Astrocyte of the spinal cord (primary cell): ENCODE measurements at places on chromosomes 1 and 21.

DNA sequence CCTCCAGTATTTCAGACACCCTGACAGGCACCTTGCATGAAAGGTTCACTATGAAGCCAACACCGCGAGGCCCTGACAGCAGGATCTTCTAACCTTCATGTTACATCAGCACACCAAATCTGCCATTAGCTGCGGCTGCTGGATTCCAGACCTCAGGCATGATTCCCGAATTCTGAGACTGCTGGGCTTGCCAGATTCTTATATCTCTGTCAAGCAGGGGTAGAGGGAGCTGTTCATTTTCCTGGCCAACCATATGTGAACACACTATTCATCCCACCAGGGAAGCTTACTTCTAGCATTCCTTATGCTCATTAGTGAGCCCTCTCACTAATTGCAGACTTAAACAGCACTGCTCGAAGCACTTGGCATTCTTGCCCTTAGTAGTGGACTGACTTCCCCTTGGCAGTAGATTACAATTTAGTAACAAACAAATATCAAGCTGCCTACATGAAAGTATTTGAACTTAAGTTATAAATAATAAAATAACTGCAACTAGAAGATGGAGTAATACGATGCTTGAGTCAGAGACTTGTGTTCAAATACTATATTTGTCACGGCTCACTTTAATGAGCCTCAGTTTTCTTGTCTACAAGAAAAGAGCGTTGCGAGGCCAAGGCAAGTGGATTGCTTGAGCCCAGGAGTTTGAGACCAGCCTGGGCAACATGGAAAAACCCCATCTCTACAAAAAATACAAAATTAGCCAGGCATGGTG lies 43.3 kb downstream of the NID1 start:
- DNase-seq: peak; percentile 55

DNA sequence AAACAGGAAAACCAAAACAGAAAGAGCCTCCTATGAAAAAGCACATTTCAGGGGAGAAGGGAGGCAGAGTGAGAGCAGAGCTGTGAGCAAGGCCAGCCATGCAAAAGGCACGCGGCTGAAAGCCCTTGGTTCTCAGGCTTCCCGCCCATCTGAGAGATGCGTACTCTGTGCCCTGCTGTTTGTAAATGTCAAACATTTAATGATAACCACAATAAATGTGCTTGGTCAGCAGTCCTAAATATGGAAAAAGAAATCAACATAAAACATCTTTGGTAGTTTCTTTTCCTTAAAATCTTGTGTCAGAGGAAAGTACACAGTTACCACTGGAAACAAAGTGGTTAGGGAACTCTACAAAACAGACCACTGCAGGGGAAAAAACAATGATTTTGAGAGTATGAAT lies 283.1 kb downstream of the DSCAM start:
- no peak for DNase-seq

DNA sequence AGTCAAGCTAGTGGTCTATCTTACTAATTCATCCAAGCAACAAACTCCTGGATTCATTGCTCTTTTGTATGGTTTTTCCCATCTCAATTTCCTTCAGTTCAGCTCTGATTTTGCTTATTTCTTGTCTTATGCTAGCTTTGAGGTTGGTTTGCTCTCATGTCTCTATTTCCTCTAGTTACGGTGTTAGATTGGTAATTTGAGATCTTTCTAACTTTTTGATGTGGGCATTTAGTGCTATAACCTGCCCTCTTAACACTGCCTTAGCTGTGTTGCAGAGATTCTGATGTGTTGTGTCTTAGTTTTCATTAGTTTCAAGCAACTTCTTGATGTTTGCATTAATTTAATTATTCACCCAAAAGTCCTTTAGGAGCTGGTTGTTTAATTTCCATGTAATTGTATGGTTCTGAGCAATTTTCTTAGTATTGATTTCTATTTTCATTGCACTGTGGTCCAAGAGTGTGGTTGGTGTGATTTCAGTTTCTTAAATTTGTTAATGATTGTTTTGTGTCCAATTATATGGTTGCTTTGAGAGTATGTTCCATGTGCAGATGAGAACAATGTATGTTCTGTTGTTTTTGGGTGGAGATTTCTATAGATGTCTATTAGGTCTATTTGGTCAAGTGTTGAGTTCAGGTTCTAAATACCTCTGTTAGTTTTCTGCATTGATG lies 154.6 kb downstream of the PLPPR5 start:
- DNase-seq: no peak

- peak; percentile 41 for DNase-seq
These were observed 2.3 kb downstream of the RCC2 start for GRCh38 chr1:17437260-17437579.

DNA sequence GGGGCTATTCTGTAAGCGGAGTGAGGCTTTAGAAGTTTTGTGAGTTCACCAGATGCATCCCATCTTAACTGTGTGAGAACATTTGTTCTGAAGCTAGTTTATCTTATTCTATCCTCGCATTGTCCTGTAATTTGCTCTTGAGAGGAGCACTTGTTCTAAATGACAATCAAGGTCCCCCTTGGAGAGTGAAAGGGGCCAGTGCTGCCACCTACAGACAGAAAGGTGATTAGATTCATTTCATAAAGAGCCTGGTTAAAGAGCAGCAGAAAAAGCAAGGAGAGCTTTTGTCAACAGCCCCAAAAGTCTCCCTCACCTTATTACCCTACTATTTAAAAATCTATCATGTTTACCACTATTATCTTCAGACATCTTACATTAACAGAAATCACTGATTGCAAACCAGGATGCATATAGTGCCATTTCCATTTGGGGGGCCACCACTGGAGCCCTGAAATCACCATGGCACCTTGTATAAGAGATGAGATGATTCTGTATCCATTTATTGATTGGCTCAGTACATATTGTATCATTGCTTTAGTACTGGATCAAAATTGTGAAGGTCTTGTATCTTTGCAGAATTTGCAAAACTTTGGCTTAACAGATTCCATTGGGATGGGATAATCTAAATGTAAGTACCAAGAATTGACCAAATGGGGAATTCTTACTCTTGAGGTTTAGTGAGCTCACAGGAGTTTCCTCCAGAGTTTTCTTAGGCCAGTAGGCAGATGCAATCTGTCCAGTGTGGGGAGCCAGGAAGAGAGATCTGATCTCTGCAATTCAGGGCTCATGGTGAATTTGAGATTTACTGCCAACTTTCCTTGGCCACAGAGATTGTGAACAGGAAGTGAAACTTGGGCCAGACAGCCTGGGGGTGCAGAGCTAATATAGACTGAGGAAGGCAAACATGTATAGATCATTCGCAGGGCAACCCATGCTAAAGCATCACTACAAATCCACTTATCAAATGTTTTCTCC lies 64.3 kb upstream of the TRABD2B start:
- peak; percentile 40 for DNase-seq

GRCh38 chr1:206508956-206509355 lies 1.6 kb downstream of the RASSF5 start:
- no peak for DNase-seq

DNA sequence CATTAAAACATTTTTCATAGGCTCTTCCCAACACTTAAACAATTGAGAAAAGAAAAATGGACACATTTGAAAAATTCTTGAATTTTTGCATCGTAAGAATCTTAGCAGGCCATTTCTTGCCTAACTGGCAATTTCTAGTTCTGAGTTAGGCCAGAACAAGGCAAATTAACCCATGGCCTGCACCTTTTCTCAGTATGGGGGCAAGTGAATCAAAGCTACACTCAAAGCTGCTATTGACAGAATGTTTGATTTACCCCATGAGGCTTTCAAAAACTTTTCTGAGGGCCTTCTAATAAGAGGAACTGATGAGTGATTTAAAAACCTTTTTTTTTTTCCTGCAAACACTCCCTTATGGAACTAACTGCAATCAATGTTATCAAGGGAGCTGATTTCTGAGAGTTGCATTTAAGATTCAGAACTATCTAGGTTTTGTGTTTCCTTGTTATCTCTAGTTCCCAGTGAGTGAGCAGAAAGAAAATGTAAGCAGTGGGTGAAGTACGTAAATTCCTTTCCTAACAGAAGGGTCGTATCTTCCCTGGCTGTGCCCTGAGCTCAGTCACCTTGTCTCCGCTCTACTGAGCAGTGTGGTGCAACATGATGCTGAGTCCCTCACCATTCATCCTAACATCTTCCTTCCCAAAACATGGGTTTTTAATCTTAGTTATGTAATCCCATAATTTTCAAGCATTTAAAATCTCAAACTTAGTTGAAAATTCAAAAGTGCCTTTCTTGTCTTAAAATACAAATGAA lies 353.7 kb downstream of the DPYD start:
- no peak for DNase-seq

GRCh38 chr1:119868176-119868575 lies 28.1 kb downstream of the ADAM30 start:
- DNase-seq: no peak

DNA sequence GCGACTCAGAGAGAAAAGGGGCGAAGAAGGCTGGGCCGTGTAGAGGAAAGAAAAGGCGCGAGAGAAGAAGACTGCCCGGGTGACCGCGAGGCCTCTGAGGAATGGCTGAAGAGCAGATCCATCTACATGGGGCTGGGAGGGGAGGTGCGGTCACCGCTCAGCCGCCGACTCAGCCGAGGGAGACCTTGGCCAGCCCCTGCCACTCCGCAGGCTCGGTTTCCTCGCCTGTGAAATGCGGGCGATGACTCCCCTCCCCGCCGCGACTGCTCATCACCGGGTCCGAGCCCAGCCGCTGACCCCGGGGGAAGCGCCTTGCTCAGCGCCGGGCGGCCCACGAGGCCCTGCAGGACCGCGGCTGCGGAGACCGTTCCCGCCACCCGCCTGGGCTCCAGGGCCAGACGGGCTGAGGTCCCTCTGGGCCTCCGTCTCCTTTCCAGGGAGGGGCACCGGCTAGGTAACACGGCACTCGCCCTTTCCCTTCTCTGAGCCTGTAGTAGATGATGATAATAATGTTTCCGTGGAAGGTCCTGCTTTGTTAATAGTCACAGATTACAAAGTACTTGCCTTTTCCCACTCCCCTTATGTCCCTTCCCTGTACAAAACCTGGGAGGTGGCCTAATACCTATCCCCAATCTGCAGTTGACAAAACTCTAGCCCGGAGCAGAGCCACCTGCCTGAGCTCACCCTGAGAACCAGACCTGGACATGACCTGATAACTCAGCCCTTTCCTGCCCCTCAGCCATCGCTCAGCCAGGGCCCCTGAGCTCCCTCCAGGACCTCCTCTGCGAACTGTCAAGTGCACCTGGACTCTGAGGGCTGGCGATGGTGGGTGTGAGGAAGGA lies 1.6 kb upstream of the BSND start:
- DNase-seq: peak; percentile 16

- no peak for DNase-seq
These were observed 5.3 kb upstream of the CHD1L start for GRCh38 chr1:147236959-147237791.

GRCh38 chr21:45517249-45518065 lies 24.8 kb downstream of the SLC19A1 start:
- no peak for DNase-seq

- no peak for DNase-seq
These were observed 18.2 kb downstream of the SCCPDH start for GRCh38 chr1:246742396-246742795.

- no peak for DNase-seq
These were observed 186.5 kb downstream of the DSCAM start for GRCh38 chr21:40660461-40660860.

- peak; percentile 39 for DNase-seq
These were observed 49.5 kb downstream of the LUZP1 start for GRCh38 chr1:23118957-23119792.

DNA sequence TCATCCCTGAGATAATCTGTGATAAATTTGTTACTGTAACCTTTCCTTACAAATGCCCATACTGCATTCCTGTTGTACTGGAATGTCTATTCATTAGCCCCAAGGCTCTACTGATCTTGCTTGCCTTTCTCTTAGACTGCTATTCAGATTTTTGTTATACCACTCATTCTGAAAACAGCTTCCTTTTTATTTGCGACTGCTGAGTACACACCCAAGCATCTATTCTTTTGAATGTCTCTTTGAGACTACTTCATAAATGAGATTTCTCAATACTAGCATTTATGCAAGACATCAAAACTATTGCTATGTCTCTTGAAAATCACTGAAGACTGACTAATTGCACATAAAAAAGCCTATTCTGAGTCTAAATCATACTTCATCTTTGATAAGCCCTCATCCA lies 38.6 kb downstream of the DENND1B start:
- DNase-seq: peak; percentile 3

DNA sequence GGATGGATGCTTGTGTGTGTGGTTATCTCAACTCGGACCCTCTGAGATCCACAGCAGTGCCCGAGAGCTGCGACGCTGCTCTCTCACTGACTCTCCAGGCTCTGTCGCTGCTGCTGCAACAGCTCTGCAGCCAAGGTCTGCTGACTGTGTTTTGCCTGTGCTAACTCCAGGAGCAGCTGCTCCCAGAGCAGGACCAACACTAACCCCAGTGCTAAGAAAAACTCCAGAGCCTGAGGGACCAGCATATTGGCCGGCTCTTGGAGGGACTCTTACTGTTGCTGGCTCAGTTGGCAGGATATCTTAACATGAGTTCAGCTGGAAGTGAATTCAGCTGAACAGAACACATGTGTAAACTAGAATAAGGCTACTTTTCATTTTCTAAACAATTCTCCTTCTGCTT lies 4.4 kb downstream of the LCE2C start:
- no peak for DNase-seq

- no peak for DNase-seq
These were observed 6.1 kb upstream of the RNF223 start for GRCh38 chr1:1080122-1080757.

- no peak for DNase-seq
These were observed 429.0 kb downstream of the LMO4 start for GRCh38 chr1:87757676-87758075.

- DNase-seq: no peak
These were observed 187.0 kb upstream of the HP1BP3 start for GRCh38 chr1:20974069-20974468.

DNA sequence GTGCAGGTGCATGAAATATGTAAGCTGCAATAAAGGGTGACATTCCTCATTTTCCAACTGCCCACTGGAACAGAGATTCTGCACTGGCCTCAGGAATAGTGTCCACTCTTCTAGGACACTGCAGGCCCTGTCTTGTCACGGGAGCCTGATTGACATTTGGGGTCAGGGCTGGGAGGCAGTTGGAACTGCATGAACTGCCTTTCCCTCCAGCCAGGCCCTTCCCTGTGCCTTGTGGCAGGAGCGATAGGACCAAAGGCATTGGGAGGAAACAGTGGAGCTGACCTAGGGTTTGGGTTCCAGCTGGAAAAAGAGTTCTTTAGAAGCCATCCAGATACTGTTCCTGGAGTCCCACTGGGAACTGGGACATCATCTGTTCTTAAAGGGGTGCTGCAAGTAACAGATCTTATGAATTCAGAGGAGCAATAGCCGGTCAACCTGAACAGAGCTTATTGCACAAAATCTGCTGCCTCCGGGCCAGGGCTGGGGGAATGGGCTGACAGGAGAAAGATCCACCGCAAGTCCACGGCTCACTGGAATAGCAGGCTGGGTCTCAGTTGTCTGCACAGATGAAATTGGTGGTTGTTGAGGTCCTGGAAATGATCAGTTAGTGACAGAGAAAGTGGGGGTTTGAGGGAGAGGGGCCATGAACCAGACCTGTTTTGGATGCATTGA lies 451.7 kb downstream of the CAMTA1 start:
- DNase-seq: no peak

DNA sequence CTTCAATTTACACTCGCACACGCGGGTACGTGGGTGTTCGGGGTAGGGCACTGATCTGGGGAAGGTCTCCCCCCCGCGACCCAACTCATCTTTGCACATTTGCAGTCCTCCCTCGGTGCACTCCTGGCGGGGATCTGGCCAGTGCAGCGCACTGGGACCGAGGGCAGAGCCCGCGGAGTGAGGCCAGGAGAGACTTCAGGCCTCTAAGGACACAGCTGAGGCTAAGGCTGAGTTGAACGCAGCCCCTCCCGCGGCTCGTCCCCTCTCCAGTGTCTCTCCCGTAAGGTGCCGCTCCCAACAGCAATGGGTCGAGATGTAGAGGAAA lies 936 bp upstream of the NCAM2 start:
- no peak for DNase-seq
